ENCODE measurements at places on chromosomes 3 and 15. TPM values are rescaled to one million over a fixed set of nuclear protein-coding genes. Genes with fewer than 3 reads are reported as not detected.

The ISG20 gene
- 760 TPM for polyA plus RNA-seq

The SKOR1 gene
- not detected for polyA plus RNA-seq

The SNTN gene
- polyA plus RNA-seq: not detected

The EPHA3 gene
- not detected for polyA plus RNA-seq

The KCNAB1 gene
- polyA plus RNA-seq: 0.26 TPM

The LRRC34 gene
- polyA plus RNA-seq: 0.60 TPM

The ZCWPW2 gene
- polyA plus RNA-seq: 0.19 TPM

The OSTN gene
- polyA plus RNA-seq: not detected
